Thyroid gland (tissue), 4 donors: ENCODE measurements at places on chromosomes 1 and 21.
A peak's percentile ranks its signal among the peaks of the same experiment; 100 is the strongest.

GRCh38 chr1:59609245-59609644 lies 205.5 kb upstream of the HOOK1 start:
- no peak overlapping the region for H3K4me3 ChIP-seq
- H3K27ac ChIP-seq: no peak overlapping the region
- H3K36me3 ChIP-seq: no peaks in the 10 kb centered on the region
- DNase-seq: no peak
- no peaks in the 10 kb centered on the region for H3K27me3 ChIP-seq

DNA sequence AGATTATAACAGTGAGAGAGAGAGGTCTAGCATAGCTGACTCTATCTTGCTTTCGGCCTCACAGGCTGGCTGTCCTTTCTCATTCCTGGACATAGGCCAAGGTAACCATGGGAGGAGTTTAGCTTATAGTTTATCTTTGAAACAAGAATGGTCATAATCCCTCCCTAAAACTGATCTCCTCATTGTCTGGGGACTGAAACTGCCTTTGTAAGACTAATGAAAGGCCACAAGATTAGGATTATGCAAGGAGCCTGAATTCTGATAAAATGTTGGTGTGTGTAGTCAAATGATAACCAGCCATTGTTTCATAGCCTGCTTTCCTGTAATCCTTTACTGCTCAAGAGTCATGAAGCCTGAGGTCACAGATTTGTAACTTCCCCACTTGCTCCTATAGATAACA lies 131.9 kb upstream of the LYPLAL1 start:
- DNase-seq: no peak
- H3K27ac ChIP-seq: no peak overlapping the region
- H3K4me1 ChIP-seq: no peaks in the 10 kb centered on the region
- no peaks in the 10 kb centered on the region for H3K27me3 ChIP-seq
- no peak overlapping the region for H3K4me3 ChIP-seq
- no peaks in the 10 kb centered on the region for H3K36me3 ChIP-seq

DNA sequence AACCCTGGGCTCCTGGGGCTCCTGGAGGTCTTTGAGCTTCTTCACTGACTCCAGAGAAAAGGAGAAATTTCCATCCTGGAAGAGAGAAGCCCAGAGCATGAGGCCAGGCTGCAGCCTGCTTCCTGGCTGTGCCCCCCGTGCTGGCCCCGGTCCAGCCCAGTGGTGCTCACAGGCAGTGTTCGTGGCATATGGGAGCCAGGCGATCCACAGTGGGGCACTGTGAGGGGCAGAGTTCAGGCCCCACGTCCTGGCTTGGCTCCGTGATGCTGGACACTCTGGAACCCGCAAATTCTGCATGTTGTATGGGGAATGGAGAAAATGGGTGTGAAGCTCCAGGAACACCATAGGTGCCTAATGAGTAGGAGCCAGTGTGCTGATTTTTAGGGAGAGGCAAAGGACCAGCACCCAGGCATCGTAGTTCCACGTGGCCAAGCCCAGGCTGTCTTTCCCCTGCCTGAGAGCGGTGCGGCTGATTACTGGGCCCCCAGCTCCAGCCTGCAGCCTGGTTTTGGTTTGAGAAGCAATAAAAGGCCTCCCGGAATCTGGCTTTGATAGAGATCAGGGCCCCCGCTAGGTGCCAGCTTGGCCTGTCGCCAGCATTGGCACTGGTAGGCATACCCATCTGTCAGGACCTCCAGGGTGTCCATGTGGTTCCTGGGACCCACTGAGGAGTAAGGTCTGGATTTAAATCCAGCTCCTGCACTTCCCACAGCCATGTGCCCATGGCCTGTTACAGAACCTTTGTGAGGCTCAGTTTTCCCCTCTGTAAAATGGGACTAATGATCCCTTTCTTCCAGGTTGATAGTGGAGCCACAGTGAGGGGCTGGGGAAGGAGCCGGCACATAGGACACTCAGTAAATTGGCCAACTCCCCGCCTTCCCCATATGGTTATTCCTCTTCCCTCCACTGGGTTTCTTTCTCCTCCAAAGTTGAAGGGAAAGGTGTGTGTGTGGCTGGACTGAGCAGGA lies 725 bp downstream of the GUCA2A start:
- no peaks in the 10 kb centered on the region for H3K27me3 ChIP-seq
- no peaks in the 10 kb centered on the region for H3K36me3 ChIP-seq
- H3K4me3 ChIP-seq: no peak overlapping the region
- DNase-seq: no peak

DNA sequence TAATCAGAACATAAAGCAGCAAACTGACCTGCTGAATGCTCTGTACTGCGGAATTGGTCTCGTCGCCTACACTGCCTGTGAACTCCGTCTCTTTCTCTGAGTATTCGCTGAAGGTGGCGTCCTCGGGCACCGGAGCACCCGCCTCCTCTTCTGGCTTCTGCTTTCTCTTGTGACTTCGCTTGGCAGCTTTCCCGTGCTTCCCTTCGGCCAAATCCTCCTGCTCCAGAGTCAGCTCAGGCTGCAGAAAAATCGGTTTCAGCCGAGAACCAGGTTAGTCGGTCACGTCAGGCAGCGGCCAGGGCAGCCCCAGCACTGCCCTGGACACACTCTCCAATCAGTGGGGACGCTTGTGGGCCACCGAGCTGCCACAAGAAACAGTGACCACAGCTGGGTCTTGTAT lies 35.8 kb upstream of the RIPK4 start:
- peak; percentile 62 for DNase-seq
- H3K36me3 ChIP-seq: no peaks in the 10 kb centered on the region
- no peaks in the 10 kb centered on the region for H3K27me3 ChIP-seq

GRCh38 chr1:46406881-46407608 lies 12.9 kb downstream of the FAAH start:
- H3K36me3 ChIP-seq: peaks cover 7% of the 10 kb centered on the region
- peaks cover 13% of the 10 kb centered on the region for H3K4me1 ChIP-seq
- no peaks in the 10 kb centered on the region for H3K27me3 ChIP-seq
- no peak overlapping the region for H3K27ac ChIP-seq

DNA sequence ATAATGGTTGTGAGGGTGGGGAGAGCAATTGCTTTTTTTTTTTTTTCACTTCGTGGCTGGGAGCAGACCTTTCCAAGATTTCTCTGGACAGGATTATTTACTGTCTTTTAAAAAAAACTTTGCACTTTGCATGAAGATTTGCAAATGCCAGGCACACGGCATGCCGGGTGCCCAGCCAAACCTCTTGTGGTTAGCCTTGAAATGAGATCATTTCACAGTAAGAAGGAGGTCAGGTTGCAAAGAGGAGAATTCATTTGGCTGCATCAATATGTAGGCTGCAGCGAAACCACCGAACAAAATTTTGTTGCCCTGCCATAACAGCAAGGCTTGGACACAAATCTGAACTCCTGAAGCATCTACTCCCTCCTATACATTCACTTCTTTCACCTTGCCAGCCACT lies 36.5 kb upstream of the KCND3 start:
- no peaks in the 10 kb centered on the region for H3K4me1 ChIP-seq
- no peak overlapping the region for H3K4me3 ChIP-seq
- no peak overlapping the region for H3K27ac ChIP-seq
- H3K36me3 ChIP-seq: no peaks in the 10 kb centered on the region
- DNase-seq: no peak
- H3K27me3 ChIP-seq: no peaks in the 10 kb centered on the region

DNA sequence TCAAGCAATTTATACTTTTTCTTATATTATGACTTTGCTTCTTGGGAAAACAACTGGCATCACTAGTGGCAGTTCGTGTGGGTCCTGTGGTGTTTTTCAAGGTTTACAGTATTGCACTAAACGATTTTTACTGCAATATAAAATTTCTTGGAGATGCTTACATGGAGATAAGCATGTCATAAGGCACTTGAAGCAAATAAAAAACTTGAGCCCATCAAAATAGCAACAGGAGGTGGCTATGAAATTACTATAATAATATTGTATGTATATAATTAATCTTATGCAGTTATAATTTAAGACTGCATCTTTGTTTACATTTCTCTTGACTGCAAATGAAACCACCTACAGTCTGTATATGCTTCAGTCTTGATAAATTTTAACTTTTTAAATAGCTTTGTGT lies 29.3 kb upstream of the CHAF1B start:
- no peak overlapping the region for H3K27ac ChIP-seq
- no peak for DNase-seq
- no peaks in the 10 kb centered on the region for H3K27me3 ChIP-seq
- H3K36me3 ChIP-seq: peaks cover 18% of the 10 kb centered on the region

- H3K36me3 ChIP-seq: no peaks in the 10 kb centered on the region
- no peaks in the 10 kb centered on the region for H3K27me3 ChIP-seq
- no peak for DNase-seq
- no peak overlapping the region for H3K4me3 ChIP-seq
Observed at GRCh38 chr1:80113168-80114038, 1106.9 kb upstream of the ADGRL4 start.

GRCh38 chr1:14190508-14190907 lies 408.0 kb upstream of the KAZN start:
- DNase-seq: no peak
- H3K36me3 ChIP-seq: no peaks in the 10 kb centered on the region
- H3K27me3 ChIP-seq: no peaks in the 10 kb centered on the region
- H3K27ac ChIP-seq: no peak overlapping the region

GRCh38 chr1:88175120-88175630 lies 508.9 kb upstream of the PKN2 start:
- H3K27ac ChIP-seq: no peak overlapping the region
- peaks cover 7% of the 10 kb centered on the region for H3K4me1 ChIP-seq
- H3K27me3 ChIP-seq: no peaks in the 10 kb centered on the region
- H3K4me3 ChIP-seq: no peak overlapping the region
- DNase-seq: peak; percentile 10

DNA sequence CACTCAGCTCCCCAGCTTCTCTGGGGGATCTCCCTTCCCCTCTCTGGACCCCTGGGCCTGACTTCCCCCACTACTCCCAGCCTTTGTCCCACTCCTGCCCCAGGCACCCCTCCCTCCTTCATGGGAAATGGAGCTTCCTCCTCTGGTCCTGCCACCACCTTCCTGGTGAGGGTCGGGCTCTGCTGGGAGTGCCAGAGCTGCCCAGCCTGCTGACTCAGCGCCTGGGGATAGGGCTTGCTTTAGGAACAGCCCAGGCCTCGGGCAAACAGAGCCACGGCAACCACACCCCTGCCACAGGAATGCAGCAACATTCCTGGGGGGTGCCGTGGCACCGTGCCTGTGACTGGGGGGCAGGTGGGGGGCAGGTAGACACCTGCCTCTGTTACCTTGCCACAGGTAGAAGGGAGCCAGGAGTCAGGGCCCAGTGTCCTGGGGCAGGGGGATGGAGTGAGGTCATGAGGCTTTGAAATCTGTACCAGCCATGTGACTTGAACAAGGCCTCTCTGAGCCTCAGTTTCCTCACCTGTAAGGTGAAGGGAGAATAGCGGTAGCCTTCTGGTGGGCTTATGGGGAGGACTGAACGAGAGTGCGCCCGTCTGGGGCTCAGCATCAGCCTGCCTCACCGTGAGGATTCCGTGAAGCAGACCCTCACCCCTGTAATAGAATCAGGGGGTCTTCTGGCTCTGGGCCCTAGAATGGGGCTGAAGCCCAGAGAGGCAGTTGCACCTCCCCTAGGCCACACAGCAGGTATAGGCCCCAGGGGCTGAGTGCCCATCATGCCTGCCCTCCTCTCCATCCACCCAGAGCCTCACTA lies 17.8 kb upstream of the EPHA2 start:
- H3K27ac ChIP-seq: peak overlapping the region; percentile 37
- DNase-seq: peak; percentile 63
- H3K36me3 ChIP-seq: no peaks in the 10 kb centered on the region

DNA sequence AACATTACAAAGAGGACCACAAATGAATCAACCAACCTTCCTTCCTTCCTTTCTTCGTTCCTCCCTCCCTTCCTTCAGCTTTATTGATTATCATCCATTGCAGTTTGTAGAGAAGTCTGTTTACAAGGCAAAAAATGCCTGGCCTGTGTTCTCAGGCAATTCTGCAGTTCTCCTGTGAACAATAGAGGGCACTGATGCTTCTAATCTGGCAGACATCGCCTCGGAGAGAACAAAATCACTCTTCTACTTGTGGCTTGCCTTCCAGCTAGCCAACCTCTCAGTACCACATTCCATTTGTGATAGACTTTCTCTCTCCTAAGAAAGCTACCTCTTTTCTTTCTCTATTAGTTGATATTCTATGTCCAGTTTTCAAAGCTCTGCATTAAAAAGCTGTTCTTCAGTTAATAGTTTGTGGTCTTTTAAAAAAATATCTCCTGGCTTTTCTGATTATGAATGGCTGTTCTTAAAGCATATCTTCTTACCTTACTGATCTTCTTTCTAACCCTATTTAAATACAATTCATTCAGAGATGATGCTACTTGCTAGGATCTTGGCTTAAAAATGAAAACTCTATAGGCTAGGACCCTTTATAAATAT lies 26.9 kb upstream of the ESRRG start:
- H3K4me1 ChIP-seq: no peaks in the 10 kb centered on the region
- peak; percentile 46 for DNase-seq
- no peak overlapping the region for H3K27ac ChIP-seq
- no peaks in the 10 kb centered on the region for H3K36me3 ChIP-seq

GRCh38 chr1:8733484-8733883 lies 84.0 kb downstream of the RERE start:
- no peaks in the 10 kb centered on the region for H3K36me3 ChIP-seq
- DNase-seq: peak; percentile 76
- peaks cover 22% of the 10 kb centered on the region for H3K4me1 ChIP-seq

DNA sequence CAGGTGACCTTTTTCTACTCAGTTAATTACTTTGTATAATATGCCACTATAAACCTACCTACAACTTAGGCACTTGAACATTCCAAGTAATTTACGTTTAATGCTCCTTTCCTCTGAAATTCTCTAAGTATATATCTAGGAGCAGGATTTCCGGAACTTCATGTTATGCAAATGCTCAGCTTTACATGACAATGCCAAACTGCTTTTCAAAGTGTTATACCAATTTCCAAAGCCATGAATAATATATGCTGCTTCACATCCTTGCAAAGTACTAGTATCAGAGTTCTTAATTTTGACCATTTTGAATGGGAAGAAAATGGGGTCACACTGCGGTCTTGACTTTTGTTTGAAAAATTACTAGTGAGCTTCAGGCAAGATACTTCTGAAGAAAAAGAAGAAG lies 5.8 kb upstream of the XCL1 start:
- no peaks in the 10 kb centered on the region for H3K27me3 ChIP-seq
- DNase-seq: no peak
- no peak overlapping the region for H3K4me3 ChIP-seq
- H3K36me3 ChIP-seq: no peaks in the 10 kb centered on the region
- no peaks in the 10 kb centered on the region for H3K4me1 ChIP-seq

- DNase-seq: no peak
- H3K4me1 ChIP-seq: peaks cover 2% of the 10 kb centered on the region
- H3K36me3 ChIP-seq: no peaks in the 10 kb centered on the region
- H3K27me3 ChIP-seq: no peaks in the 10 kb centered on the region
- no peak overlapping the region for H3K27ac ChIP-seq
Observed at GRCh38 chr1:180854001-180854400, 58.7 kb upstream of the KIAA1614 start.

DNA sequence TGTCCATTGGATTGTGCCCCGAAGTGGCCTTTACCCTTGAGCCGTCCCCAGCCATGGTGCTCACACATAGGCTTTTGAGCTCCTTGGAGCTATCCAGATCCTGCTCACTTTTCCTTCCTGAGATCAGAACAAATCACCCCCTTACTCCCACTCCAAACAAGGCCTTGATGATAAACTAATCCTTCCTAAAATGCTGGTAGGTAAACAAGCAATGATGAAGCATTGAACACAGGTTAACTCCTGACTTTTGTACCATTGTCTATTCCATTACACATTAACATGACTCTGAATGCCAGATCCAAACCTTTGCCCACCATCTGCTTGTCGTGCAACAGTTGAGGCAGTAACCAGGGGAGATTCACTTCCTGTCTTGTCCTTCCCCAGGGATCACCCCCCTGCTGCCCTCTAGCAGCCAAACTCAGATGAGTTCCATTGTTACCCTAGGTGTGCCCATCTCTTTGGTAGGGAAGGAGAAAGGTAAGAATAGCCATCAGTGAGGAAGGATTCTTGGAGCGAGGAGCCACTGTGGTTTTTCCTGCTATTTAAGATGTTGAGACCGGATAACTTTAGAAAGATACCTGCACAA lies 79.5 kb upstream of the DNAJC6 start:
- H3K4me1 ChIP-seq: no peaks in the 10 kb centered on the region
- H3K27me3 ChIP-seq: no peaks in the 10 kb centered on the region
- H3K27ac ChIP-seq: no peak overlapping the region
- H3K4me3 ChIP-seq: no peak overlapping the region
- no peaks in the 10 kb centered on the region for H3K36me3 ChIP-seq
